ENCODE measurements at places on chromosomes 5 and 9.

- DNase-seq, result no peak
Observed at GRCh38 chr9:93133681-93134014, 403 bp downstream of the NINJ1 start.

DNA sequence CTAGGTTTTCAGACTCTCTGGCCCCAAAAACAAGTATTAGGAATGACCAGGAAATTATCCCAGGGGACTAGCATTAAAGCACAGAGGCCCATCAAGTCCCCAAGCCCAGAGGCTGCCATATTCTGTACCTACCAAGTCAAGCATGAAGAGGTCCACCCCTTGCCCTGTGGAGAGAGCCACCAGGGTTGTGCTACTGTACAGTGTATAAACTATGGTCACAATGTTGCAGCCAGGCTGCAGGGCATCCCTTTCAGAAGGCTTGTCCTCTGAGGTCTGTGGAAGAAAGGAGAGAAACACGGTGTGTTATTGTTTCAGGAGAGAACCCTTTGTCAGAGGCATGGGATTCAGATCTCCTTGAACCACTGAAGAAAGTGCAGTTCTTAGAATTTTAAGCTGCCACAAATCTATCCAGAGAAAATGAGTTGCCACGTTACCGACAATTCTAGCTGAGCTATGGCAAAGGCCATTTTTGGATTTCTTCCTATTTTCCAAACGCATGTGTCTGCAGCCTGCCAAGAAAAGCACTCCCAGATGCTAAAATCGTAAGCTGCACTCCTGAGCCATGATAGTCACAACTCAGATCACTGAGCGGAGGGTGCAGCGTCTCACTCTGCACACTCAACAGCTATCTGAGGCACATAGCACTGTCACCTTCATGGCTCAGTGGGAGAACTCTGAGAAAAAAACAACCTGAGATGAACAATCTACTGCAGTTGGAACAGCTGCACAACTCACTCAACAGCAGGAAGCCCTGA is 45.5 kb upstream of the SPATA31E1 start:
- no peak for DNase-seq

DNA sequence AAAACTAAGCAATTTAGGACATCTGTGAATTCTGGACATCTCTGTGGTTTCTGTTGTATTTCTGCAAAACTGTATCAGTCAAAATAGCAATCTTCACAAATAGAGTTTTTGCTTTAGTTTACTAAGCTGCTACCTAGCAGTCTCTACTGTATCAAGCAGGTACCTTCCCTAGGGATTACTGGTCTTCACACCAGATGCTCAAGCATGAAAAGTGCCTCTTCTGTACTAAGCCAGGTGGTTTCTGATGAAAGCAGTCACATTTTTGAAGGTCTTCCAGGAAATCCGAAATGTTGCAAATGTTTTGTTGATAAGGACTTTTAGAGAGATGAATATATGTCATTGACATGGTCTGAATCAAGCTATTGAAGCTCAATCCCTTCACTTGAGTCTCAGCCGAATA is 540.0 kb downstream of the KCTD16 start:
- no peak for DNase-seq

DNA sequence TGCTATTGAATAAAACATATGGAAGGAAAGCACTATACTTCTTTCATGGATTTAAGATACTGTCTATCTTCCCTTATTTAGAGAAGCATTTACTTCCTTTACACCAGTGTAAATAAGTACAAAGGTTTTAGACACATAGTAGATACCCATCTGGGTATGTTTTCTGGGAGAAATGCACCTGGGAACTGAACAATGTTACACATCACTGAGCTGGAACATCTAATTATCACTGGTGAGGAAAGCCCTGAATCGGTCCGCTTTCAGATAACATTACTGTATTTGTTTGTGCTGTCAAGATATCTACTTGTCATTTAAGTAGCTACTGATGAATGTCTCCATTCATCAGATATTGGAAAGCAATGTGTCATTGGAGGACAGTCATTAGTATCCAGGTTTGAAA is 964.7 kb upstream of the PTPRD start:
- no peak for DNase-seq

- DNase-seq, result no peak
Observed at GRCh38 chr5:124576848-124577409, 169.5 kb downstream of the ZNF608 start.

DNA sequence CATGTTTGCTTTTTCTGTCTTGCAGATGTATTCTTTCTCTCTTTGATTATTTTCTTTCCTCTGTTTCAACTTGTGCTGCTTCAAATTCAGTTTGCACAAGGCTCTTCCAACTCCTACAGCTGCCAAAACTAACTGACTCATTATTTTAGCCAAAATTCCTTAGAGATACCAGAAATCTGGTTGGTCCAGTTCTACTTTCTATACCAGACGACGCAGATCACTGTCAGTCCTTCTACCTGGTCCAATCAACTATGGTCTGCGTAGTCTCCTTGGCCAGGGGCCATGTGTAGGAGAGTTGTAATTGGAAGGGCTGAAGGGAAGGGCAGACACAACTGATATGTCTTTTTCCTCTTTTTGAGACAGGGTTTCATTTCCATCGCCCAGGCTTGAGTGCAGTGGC is 51.9 kb upstream of the JAK2 start:
- DNase-seq, result no peak

DNA sequence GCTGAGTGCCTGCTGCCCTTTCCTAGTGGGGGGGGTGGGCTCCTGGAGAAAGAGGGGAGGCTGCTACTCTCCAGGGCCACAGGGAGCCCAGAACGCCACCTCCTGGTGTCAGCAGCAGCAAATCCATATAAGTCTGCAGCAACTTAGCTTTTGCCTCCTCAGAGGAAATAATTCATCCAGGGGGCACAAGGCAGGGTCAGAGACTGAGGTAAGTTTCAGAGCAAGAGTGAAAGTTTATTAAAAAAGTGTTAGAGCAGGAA is 4.0 kb upstream of the CLPTM1L start:
- DNase-seq, result no peak

DNA sequence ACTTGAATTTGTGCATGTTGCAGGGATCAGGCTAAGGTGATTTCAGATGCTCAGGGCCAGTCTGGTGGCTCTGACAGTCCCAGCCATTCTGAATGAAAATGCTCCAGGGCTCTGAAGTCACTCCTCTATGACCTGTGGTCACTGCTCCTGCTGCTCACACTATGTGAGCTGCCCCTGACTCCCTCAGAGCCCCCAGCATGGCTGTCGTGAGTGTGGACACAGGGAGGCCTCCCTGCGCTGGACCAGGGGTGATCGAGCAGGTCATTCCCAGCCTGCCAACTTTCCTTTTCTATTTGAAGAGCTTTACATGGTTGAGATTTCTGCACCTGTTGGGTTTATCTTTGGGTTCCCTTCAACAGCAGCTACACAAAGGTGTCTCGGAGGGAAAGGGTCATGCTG is 74.5 kb downstream of the WNK2 start:
- no peak for DNase-seq

GRCh38 chr5:149853331-149853648 is 91.3 kb downstream of the PDE6A start:
- DNase-seq, result no peak

GRCh38 chr5:139684350-139684880 is 36.3 kb downstream of the CXXC5 start:
- DNase-seq, result no peak

DNA sequence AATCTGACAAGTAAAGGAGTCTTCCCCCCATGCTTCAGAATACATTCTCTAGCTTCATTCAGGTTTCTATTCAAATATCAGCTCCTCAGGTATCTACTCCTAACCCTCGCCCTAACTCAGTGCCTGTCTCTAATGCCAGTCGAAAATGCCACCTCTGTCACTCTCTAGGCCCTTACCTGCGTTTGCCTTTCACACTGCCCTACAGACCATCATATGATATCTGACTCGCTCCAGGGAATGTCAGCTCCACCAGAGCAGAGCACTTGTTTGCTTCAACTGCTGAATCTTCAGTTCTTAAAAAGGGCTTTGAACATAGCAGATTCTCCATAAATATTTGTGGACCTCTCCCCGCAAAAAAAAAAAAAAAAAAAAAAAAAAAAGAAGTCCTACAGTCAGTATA is 46.7 kb downstream of the ADRB2 start:
- DNase-seq, result no peak

DNA sequence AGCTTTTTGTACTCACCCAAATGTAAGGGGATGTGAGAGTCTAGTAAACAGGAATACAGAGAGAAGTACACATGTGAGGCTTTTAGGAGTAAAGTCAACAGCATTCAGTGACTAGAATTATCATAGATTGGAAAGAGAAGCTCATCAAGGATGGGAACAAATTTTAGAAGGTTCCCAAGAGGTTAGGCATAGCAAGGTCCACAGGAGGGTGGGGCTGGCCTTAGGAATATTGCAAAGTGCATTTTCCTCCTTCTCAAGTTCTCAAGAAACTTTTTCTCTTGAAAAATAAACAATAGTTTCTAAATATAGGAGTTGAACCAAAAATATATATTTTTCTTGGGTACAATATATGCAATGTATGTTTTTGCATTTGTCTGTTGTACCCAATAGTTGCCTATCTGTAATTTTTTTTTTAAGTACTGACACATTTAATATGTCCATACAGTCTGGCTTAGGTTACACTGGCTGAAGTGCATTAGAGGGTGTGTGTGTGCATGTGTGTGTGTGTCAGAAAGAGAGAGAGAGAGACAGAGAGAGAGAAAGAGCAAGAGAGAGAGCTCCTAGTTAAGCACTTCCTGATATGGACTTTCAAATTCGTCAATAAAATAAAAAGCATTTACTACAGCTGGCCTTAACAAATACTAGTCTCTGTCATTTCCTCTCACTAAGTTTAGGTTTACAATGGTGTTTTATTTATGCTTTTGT is 62.2 kb downstream of the SNX18 start:
- no peak for DNase-seq

DNA sequence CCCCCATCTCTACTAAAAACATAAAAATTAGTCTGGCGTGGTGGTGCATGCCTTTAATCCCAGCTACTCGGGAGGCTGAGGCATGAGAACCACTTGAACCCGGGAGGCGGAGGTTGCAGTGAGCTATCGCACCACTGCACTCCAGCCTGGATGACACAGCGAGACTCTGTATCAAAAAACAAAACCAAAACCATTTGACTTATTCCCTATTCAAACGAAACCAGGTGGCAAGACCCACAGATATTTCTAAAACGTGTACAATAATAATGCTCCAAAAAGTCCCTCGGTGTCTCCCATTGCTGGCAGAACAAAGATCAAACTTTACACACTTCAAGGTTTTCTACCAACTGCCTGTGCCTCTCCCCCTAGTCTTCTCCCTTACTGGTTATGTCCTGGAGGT is 29.8 kb downstream of the HMGCR start:
- DNase-seq, result no peak
